ENCODE measurements at places on chromosomes 13 and 19.

DNA sequence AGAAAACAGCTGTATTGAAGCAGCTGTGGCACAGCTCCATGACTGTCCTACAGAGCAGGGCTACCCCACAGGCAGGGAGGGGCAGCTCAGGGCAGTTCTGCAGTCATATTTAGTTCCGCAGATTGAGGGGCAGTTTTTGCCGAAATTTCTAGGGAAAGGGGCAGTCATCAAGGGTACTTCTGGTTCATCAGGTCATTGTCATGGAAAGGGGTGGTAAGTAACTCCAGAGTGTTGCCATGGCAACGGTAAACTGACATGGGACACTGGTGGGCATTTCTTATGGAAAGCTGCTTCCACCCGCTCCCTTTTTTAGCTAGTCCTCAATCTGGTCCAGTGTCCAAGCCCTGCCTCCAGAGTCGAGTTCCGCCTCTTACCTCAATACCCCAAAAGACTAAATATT is 702.8 kb downstream of the LIG4 start:
- DNase-seq = no peak

- no peak for DNase-seq
These were observed 684.4 kb upstream of the PCDH9 start for GRCh38 chr13:67914535-67914934.

DNA sequence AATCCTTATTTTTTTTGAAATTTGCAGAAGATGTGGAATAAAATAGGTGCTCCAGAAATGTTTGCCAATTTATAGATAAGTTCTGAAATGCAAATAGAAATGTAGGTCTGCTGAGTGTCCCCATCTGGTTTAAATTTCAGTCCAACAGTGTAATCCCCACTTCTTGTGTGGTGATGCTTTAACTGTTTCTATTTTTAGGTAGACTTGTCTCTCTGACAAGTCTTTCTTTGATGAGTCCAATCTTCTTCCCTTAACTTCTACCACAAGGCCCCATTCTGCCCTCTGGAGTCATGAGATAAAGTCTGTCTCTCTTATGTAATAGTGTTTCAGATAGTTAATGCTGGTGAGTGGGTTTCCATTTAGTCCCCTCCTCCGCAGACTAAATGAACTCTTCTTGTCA is 390.4 kb downstream of the RFC3 start:
- no peak for DNase-seq

GRCh38 chr13:105774739-105775460 is 760.6 kb downstream of the EFNB2 start:
- no peak for DNase-seq

- no peak for DNase-seq
These were observed 33.3 kb upstream of the SPATA13 start for GRCh38 chr13:24127116-24127631.

DNA sequence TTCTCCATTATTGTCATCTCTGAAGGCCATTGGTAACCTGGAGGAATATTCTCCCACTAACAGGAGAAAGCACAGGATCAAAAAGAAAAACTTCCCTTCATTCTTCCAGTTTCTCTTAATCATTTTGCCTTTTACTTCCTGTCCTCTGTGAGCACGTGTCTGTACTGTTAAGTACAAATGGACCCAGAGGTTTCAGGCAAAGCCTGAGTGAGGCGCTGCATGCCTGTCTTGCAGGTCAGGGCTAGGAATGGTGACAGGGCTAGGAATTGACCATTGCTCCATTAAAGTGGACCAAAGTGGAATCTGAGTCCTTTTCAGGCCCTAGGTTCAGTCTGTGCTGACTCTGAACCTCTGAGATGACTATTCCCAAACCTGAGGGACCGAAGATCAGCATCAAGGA is 326.7 kb downstream of the SHISA2 start:
- DNase-seq = no peak

GRCh38 chr13:68257111-68257842 is 1027.1 kb upstream of the PCDH9 start:
- DNase-seq = no peak

DNA sequence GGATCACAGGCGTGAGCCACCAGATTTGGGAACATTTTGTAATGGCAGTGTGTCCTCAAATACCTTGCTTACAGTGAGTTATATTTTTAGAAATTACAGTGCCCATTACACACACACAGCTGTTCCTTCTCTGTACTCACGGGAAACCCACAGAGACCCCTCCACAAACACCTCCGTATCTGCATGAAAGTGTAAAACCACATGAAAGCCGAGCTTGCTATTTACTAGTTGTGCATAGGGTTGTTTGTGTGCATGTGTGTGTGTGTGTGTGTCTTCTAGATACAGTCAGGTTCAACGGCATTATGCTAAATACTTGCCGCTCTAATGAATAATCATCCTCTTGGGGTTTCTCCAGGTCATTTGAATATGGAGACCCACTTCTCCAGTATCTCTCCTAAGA is 22.3 kb upstream of the LILRA2 start:
- no peak for DNase-seq

- peak; percentile 23 for DNase-seq
These were observed 1.5 kb downstream of the KMT5C start for GRCh38 chr19:55341171-55341588.

DNA sequence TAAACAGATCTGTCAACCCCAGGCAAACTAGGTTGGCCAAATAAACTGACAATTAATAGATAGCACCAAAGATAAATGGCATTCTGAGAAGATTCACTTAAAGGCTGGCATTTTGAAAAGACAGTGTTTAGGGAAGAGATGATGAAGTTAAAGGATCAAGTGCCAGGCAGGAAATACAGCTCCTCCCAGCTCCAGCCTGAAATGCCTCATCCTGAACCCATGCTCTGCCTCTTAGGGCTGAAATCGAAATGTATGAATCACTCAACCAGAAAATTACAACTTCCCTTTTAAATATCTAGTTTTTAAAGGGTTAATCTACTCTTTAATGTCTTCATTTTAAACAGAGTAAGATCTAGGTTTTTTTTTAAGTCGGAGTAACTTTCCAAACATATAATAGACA is 171.2 kb upstream of the UBL3 start:
- no peak for DNase-seq

GRCh38 chr13:45511310-45512097 is 46.8 kb downstream of the COG3 start:
- no peak for DNase-seq
